GM12892 (cell line): ENCODE measurements at places on chromosomes 3 and 15.

- no peak for DNase-seq
Measured at GRCh38 chr3:140290105-140290504, 355.1 kb downstream of the CLSTN2 start.

DNA sequence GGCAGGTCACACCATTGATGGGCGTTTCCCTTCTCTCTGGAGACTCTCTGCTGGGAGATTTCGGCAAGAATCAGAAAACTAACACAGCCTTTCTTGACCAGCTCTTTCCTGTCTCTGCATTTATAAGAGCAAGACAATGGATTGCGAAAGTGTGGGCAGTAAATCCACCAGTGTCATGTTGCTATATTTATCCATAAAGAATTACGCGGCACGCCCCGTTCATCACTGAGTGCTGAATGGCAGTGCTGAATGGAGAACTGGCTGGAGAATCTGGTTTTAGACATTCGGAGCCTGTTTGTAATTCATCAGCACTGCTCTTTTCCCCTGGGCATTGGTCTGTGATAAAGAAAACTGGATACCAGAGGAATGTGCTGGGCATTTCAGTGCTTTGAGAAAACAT lies 2.0 kb upstream of the CEMIP start:
- DNase-seq: no peak

- DNase-seq: peak; percentile 13
Measured at GRCh38 chr15:60548101-60548500, 69.2 kb upstream of the ICE2 start.

- no peak for DNase-seq
Measured at GRCh38 chr15:68580026-68580882, 1.5 kb downstream of the CORO2B start.

- no peak for DNase-seq
Measured at GRCh38 chr15:84749111-84749991, 959 bp downstream of the ZNF592 start.

DNA sequence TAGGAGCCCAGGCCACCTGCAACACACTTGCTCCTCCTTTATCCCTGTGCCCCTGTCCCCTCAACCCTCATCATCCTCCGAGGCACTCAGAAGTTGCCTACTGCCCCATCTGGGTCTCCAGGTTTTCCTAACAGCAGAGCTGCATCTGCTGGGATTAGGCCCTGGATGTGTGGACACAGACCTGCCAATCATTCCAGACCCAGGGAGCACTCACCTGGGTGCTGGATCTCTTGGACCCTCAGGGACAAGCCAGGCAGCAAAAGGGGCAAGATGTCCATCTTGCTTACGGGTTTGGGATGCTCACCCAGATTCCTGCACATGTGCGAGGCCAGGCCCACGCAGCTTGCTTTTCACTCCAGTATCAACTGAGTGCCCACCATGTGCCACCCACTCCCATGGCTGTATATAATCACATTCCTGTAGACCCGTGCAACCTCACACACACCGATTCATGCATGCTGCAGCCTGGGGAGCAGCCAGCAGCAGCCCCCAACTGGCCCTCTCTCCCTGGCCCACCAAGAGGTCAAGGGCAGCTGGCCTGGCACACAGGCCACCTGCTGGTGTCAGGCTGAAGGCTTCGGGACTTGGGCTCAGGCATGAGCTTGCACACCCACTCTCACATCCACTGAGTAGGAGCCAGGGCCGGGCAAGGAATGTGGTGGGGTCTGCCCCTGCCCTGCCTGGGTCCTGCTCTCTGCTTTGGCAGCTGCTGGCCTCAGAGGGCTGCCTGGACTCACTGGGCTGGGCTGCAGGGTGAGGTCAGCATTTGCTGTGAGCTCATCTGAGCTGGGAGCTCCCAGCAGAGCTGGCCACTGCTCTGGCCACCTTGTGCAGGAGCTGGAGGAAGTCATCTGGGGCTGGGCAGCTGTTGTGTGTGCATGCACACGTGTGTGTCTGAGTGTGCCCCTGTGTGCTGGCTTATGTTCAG lies 14.9 kb downstream of the PRKCD start:
- no peak for DNase-seq

- DNase-seq: no peak
Measured at GRCh38 chr3:135090020-135090717, 295.1 kb downstream of the EPHB1 start.

GRCh38 chr3:194688200-194688740 lies 2.6 kb downstream of the FAM43A start:
- DNase-seq: peak; percentile 48

- DNase-seq: no peak
Measured at GRCh38 chr3:111721747-111722146, 126.6 kb upstream of the ZBED2 start.

- no peak for DNase-seq
Measured at GRCh38 chr15:76333720-76334437, 2.7 kb upstream of the ISL2 start.

- peak; percentile 74 for DNase-seq
Measured at GRCh38 chr15:80058851-80059785, at the start of gene ZFAND6. TSS of gene ZFAND6 (plus strand) at chr15:80059676. CDS start at chr15:80120345, 60,669 bp downstream.

- no peak for DNase-seq
Measured at GRCh38 chr3:147886879-147887278, 477.7 kb downstream of the ZIC1 start.

DNA sequence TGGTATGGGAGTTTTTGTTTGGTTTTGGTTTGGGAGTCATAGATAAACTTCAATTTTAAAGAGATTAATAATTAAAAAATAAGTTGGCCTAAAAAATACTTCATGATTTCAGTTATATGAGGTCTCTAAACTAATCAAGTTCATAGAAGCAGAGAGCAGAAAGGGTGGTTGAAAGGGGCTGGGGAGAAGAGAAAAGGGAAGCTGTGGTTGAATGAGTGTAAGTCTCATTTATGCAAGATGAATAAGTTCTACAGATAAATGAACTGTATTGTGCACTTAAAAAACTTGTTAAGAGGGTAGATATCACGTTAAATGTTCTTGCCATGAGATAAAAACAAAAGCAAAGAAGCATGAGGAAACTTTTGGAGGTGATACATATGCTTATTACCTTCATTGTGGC lies 188.7 kb downstream of the NSUN3 start:
- no peak for DNase-seq

GRCh38 chr3:150602426-150603152 lies 532 bp upstream of the SELENOT start:
- DNase-seq: no peak

- no peak for DNase-seq
Measured at GRCh38 chr3:107106907-107107306, 270.3 kb upstream of the CCDC54 start.

- DNase-seq: no peak
Measured at GRCh38 chr3:176928582-176928931, 268.7 kb downstream of the TBL1XR1 start.

DNA sequence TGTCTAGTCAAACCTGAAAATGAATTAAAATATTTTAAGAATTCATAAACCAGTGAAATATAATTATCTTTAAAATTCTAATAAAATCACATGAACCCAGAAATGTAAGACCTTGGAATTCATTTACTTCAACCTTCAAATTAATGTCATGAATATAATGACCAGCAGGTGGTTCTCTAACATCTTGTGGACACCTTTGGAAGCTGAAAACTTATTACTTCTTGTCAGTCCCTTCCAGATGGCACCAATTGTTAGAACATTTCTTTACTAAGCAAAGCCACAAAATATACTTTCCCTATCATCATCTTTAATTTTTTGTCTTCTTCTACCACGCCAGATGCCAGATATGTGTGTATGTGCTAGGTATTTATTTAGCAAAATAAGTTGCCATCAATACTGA lies 240.0 kb downstream of the MBNL1 start:
- no peak for DNase-seq

GRCh38 chr15:83062768-83063180 lies 4.3 kb downstream of the BTBD1 start:
- no peak for DNase-seq

DNA sequence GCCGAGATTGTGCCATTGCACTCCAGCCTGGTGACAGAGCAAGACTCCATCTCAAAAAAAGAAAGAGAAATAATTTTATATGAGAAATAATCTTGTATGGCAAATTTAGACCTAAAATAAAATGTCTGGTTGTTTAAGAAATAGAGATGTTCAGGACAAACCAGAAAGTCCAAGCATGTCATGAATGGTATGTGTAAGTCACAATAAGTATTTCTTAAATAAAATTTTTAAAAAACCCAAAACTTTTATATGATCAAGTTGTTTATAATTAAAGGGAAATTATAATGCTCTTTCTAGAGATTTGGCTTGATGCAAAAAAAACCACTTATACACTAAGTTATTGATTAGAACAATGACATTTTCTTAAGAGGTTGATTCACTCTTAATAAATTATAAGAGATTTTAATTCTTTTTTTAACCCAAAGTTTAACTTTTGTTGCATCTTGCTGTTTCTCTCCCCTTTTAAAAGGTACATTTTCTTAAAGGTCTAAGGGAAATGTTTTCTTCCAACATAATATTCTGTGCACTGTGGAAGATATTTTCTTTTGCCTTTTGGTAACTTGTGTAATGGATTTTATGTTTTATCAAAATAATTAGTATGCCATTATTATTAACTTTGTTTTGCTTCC lies 105.7 kb downstream of the RTP4 start:
- DNase-seq: no peak

GRCh38 chr3:185332026-185332735 lies 30.8 kb upstream of the MAP3K13 start:
- no peak for DNase-seq

- DNase-seq: no peak
Measured at GRCh38 chr3:107209302-107209990, 167.8 kb upstream of the CCDC54 start.

DNA sequence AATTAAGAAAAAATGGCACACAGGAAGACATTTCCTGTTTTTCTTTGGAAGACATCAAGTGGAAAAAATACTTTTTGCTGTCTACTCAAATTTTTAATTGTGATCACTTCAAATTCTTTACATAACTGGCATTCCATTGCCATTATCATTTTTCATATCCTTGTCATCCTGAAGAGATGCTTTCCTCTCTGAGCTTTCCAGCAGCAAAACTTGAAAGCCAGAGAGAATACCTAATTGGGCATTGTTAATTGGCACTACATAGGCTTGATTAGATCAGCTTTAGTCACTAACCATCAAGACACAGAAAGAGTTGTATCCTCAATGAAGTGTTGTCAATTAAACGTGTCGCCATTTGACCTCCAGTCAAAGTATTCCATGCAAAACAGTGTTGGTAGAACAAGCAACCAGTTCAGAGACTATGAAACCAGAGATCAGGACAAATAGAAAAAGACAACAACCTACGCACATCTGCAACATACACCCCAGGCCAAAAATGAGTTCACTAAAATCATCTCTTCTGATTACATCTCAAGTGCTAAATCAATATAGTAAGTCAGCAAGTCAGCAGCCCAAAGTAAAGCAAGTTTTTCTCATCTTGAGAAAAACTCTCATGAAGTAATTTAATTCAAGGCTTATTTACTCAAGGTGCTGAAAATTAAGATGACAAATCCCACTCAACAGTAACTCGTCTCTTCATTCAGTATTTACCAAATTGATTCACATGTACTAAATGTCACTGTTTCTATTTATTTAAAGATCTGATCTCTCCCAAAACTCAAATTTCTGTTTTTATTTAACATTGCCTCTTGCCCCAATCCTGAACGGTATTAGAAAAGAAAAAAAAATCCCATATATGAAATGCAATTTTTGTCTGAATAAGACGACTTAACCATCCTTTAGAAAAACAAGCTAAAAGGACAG lies 123.0 kb downstream of the SUCLG2 start:
- no peak for DNase-seq

DNA sequence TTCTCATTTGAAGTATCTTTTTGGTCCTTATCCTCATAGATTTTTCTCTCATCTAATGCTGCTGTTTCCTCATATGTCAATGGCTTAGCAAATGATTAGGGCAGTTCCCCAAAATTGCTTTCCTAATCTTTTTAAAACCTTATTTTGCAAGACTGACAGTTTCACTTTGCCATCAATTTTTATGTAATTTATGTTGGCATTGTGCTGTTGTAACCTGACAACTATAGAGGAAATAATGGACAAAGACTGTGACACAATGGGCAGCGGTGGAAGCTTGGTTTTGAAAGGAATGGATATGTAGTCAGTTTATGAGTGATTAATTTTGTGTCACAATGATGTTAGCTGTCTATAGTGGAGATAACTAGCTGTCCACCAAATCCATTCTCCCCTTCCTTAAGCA lies 10.6 kb upstream of the SH3BP5 start:
- DNase-seq: no peak

- no peak for DNase-seq
Measured at GRCh38 chr3:150443331-150443741, 35.2 kb downstream of the TSC22D2 start.

DNA sequence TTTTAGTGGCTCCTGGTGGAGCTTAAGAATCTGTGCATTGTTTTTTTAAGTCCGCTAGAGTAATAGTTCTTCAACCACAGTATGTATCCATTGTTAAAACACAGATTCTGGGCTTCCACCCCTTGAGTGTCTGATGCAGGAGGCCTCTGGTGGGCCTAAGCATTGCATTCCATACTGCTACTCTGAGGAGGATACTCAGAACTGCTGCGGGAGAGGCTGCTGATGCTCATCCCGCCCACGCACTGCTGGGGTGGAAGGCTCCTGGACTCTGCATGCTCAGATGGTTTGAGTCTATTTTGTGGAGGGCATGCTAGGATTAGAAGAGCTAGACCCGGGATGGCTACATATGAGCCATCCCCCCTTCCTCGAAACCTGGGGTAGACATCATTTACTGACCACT lies 74.4 kb downstream of the THSD4 start:
- DNase-seq: no peak

GRCh38 chr3:61908382-61908781 lies 347.0 kb downstream of the PTPRG start:
- DNase-seq: no peak

GRCh38 chr15:100048736-100049135 lies 293.0 kb downstream of the ADAMTS17 start:
- DNase-seq: no peak

GRCh38 chr3:177642042-177642803 lies 444.9 kb upstream of the TBL1XR1 start:
- DNase-seq: no peak

DNA sequence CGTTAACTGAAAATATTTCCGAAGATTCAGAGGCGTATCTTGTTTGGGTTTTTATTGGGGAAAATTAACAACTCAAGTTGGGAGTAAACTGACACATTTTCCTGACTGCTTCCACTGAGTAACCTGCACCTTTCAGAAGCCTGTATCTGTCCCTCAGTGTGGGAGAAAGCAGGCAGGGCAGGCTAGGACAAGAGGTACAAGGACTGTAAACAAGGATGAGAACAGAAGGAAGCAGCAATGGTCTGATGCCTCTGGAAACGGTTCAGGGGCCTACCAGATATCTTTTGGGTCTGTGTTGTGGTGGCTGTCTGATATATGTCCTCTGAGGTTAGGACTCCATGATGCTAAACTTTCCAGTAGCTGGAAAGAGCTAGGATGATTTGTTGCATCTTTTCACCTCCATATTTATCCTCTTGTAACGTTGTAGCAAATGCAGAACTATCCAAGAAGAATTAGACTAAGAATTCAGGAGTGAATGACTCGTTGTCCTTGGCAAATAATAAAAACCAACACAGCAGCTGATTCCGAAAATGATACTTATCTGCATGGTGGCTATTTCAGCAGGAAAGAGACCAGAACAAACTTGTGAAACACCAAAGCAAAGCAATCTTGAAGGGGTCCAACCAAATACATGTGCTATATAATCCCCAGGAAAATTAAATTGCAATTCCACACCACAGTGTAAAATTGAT lies 195.9 kb upstream of the ICE2 start:
- no peak for DNase-seq
